Globus pallidus (tissue), 1 donor: ENCODE measurements at places on chromosomes 16 and 17.

- no peak for DNase-seq
Observed at GRCh38 chr16:8935989-8936388, 27.7 kb downstream of the USP7 start.

DNA sequence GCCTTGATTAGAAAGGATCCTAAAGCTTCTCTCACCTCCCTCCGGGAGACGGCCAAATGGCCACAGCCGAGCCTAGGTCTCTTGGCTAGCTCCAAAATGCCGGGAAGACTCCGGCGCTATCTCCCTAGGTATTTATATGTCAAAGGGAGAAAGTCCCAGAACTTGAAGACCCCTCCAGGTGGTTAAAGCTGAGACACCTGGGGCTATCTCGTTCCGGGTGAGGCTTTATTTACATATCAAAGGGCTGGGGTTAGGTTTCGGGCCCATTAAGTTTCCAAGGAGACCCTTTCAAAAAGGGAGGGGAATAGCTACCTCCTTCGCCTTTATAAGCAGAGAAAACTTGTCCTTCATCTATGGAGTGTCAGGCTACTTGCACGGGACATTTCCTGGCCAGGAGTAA is 70.9 kb upstream of the KIFC3 start:
- no peak for DNase-seq

DNA sequence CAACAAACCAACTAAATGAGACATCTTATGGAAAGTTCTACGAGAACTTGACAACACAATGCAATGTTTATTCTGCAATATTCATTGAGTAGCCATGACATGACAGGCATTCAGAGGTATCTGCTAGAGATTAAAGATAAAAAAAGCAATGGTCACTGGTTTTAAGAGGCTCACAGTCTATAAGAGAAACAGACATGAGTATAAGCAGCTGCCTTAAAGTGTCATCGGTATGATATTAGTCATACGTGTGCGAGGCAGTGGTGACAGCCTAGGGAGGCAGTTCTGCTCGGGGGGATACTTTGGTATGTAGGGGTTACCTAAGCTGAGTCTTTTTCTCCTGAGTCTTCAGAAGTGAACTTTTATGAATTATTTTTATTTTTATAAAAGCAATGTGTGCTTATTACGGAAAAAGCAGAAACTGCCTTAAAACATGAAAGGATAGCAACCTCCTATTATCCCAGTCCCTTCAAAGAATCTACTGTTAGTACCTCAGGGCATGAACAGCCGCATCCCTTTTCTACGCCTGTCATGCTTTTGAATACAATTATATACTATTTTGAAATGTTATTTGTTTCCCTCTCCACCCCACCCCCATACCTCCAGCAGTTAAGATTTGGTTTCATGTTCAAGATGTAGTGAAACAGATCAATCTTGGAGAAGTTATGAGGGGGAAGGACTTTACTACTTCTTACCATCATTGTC is 7.7 kb downstream of the ST6GALNAC1 start:
- DNase-seq = no peak

- DNase-seq = no peak
Observed at GRCh38 chr17:71849783-71850768, 270.7 kb upstream of the SOX9 start.

DNA sequence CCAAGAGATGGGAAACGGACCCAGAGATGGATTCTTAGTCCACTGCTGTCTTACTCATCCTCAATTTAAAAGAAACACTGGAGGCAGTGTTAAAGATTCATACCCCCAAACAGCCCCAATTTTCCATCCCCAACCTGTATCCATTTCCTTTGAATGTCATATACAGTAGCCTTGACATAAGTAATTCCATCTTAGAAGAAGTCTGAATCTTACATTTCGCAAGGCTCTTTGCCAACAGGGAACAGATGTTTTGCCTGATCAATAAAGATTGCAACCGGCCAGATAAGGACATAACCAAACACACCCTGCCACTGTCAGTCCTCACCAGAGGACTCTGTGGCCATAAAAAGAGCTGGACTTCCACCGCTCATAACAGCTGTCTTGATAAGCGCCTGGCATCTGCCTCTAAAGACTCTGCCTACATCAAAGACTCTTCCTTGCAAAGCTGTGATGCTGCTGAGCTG is 59.0 kb upstream of the MED9 start:
- no peak for DNase-seq

DNA sequence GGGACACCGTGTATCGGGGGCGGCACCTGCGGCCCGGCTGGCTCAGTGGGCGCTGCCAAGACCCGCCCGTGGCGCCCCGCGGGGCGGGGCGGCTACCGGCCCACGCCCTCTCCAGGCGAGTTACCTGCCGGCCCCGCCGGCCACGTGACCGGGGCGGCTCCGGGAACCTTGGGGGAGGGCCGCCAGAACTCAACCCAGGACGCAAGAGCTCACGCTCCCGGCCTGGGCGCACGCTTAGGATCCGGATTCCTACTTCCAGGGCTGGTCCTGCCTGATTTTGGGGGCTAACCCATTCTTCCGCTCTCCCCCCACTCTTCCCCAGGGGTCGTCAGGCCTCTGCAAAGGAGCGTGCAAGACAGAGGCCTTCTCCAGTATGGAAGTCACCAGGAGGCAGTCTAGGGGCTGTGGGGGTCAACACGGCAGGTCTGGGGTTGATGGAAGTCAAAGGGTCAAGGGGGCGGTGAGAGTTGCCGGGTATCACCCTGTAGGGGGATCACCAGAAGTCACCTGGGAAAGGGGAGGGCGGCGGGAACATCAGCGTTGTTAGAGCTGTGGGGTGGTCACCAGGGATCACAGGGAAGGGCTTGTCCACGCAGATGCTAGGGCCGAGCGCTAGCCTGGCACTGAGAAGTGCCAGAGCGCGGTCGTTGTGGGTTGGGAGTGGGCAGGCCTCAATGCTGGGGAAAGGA is 354 bp upstream of the ESRP2 start:
- no peak for DNase-seq

- no peak for DNase-seq
Observed at GRCh38 chr17:70130289-70130688, 39.0 kb upstream of the KCNJ2 start.

DNA sequence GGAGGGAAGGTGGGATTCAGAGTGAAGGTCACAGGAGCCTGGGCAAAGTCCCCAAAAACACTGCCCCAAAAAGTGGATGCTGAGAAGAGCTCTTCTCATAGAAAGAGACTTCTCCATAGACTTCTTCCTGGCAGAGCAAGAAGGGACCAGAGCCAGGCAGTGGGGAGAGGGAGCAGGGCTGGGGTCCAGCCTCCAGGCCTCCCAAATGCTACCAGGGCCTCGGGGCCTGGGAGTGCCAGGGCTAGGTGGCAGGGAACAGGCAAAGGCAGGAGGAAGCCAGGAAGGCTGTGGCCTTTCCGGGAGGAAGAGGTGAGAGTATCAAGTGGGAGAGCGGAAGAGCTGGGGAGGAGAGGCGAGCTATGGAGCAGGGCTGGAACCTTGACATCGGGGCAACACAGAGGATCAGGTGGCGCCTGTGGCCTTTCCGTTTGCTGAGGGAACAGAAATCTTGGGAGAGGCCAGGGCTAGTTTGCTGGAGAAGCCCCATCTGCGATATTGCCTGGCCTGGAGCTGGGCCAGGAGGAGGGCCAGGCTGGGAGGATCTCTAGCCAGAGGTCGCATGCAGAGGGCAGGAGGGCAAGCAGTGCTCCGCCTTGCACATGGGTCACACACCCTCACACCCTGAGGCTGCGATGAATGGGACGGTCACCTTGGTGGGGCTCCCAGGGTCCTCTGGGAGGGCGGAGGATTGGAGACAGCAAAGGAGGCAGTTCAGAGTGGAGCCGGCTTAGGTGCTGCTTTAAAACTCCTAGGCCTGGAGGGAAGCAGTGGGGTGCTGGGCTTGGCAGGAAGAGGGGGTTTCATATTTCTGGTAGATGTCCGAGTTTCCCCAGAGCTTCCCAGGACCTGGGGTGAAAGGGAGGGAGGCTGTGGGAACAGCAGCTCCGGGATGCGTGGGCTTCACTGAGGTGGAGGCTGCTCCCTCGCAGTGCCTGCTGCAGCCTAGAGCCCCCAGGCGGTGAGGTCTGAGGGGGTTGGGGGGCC is 3.4 kb downstream of the SLC16A5 start:
- no peak for DNase-seq

- no peak for DNase-seq
Observed at GRCh38 chr17:67606896-67607604, 110.7 kb upstream of the NOL11 start.

- DNase-seq = peak; percentile 67
Observed at GRCh38 chr16:82456683-82457082, 170.1 kb upstream of the CDH13 start.

DNA sequence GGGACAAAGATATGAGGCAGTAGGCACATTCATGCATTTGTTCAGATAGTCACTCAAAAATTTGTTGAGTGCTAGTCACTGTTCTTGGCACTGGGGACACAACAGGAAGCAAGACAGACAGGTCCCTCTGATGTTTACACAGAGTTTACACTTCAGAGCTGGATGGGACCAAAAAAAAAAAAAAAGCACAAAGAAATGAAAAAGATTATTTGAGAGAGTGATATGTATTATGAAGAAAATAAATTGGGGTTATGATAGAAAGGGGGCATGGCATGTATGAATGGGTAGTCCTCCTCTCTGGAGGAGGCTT is 3.5 kb upstream of the YPEL2 start:
- no peak for DNase-seq

DNA sequence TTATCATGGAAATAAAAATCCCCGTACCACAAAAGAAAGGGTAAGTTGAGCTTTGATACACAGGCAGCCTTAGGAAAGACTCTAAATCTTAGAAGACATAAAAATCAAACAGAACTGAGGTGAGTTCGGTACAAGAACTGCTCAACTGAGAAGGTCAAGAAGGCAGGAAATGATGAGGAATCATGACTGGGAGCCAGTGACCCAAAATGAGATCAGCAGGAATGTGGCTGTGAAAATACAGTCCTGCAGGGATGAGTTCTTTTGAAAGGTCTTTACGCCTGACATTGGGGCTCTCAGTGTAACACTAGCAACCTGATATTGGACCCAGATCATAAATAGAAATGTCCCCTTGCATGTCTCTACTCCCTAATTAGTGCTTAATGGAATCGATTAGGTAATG is 56.3 kb upstream of the CDH11 start:
- no peak for DNase-seq

DNA sequence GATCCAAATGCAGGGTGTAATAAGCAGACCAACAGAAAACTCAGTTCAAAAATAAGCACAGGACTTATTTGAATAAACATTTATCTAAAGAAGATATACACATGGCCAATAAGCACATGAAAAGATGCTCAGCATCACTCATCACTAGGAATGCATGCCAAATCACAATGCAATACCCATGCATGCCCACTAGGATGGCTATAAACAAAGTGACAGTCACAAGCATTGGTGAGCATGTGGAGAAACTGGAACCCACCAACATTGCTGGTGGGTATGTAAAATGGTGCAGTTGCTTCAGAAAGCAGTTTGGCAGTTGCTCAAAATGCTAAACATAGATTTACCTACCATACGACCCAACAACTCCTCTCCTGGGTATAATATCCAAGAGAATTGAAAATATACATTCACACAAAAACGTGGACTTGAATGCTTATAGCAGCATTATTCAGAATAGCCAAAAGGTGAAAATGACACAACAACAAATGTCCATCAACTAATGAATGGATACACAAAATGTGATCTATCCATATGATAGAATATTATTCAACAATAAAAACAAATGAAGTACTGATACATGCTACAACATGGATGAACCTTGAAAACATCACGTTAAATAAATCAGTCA is 20.1 kb downstream of the UBE2O start:
- DNase-seq = no peak

GRCh38 chr17:5897275-5897911 is 172.8 kb upstream of the WSCD1 start:
- DNase-seq = peak; percentile 28

GRCh38 chr16:11955713-11956123 is 9.3 kb upstream of the TNFRSF17 start:
- DNase-seq = no peak

GRCh38 chr16:67560827-67561342 is 1.4 kb upstream of the CTCF start:
- no peak for DNase-seq

DNA sequence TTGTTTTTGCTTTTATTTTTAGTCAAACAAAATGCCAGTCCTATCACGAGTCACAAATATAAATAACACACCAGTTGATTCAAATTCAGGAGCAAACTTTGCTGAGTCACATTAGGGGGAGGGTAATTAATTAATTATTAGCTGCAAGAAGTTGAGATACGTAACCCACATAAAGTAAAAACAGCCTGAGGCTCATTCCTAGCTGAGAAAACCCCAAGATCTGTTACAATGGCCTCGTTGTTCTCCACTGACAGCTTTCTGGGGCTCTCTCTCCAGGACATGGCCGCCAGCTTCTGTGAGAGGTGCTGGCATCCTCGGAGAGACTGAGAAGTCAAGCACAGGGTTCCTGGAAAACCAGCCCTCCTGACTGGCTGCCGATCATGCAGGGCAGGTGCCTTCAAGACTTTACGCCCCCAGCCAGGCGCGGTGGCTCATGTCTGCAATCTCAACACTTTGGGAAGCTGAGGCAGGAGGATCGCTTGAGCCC is 11.1 kb downstream of the RAB40B start:
- DNase-seq = peak; percentile 85

- no peak for DNase-seq
Observed at GRCh38 chr16:73505577-73505976, 457.6 kb upstream of the ZFHX3 start.

- DNase-seq = no peak
Observed at GRCh38 chr17:69506489-69506888, 92.0 kb downstream of the MAP2K6 start.

DNA sequence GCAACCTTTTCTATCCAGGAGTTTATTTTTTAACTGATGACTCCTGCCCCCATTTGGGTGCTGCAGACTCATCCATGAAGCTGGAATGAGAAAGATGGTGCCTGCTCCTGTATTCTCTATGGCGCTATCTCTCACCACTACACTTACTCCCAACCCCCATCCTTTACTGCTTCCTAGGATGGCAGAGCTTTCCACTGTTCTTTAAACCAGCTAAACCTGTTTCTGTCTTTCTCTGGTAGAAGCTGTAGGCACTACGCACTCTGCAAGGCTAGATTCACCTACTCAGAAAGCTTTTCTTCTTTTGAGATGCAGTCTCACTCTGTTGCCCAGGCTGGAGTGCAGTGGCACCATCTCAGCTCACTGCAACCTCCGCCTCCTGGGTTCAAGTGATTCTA is 47.0 kb downstream of the ADAMTS18 start:
- no peak for DNase-seq

GRCh38 chr17:49616601-49617131 is 41.0 kb downstream of the NXPH3 start:
- no peak for DNase-seq

- no peak for DNase-seq
Observed at GRCh38 chr17:41265078-41265477, at the start of gene KRTAP9-6. Gene KRTAP9-6 (plus strand): TSS chr17:41265378. CDS start chr17:41265378, 0 bp downstream.

GRCh38 chr16:886084-886543 is 84.7 kb downstream of the LMF1 start:
- peak; percentile 60 for DNase-seq
